Fibroblast of villous mesenchyme (primary cell): ENCODE measurements at places on chromosomes 1 and 21.

- DNase-seq: no peak
Observed at GRCh38 chr21:38178653-38179470, 77.9 kb upstream of the KCNJ15 start.

DNA sequence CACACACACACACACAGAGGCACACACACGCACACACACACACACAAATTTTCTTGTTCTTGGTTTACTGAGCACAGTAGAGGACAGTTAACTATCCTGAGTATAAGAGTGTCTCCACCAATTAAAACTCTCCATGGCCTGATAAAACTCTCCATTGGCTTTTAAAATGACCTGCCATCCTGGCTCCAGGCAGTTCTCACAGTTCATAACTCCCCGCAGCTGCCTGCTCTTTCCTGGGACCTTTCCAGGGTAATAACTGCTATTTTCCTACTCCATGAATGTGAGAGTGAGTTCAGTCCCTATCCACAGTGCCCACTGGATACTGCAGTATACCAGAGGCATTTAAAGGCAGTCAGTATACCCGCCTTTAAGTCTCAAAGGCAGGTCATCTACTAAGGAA lies 351.5 kb downstream of the PLPP3 start:
- no peak for DNase-seq

DNA sequence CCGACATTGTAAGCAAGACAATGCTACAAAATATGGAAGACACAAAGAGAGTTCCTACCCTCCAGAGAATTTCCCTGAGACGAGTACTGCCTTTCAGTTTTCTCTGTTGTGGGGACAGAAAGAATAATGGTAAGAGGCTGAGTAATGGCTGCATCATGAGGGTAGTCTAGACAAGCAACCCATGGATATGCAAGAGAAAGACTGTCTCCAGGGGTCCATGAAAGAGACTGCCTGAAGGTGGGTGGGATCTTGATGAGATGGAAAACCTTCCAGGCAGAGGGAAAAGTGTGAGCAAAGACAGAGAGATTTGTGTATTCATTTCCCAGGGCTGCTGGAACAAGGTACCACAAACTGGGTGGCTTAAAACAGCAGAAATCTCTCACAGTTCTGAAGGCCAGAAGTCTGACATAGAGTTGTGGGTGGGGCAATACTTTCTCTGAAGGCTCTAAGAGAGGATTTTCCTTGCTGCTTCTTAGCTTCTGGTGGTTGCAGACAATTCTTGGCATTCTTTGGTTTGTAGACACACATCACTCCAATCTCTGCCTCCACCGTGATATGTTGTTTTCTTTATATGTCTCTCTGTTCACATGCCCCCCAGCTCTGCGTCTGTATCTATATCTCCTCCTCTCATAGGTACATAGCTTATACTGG lies 41.4 kb downstream of the ANP32E start:
- peak; percentile 21 for DNase-seq

DNA sequence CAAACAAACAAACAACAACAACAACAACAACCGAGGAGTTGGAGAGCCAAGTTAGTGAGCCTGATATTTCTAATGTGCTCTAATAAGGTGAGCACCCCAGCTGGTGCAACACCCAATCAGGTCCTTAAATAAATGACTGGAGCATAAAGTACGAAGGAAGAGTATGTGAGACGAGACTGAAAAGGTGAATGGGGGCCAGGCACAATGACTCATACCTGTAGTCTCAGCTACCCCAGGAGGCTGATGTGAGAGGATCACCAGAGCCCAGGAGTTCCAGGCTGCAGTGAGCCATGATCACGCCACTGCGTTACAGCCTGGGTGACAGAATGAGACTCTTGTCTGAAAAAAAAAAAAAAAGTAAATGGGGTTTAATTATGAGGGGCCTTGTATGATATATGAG lies 152.0 kb upstream of the ZRANB2 start:
- DNase-seq: no peak

DNA sequence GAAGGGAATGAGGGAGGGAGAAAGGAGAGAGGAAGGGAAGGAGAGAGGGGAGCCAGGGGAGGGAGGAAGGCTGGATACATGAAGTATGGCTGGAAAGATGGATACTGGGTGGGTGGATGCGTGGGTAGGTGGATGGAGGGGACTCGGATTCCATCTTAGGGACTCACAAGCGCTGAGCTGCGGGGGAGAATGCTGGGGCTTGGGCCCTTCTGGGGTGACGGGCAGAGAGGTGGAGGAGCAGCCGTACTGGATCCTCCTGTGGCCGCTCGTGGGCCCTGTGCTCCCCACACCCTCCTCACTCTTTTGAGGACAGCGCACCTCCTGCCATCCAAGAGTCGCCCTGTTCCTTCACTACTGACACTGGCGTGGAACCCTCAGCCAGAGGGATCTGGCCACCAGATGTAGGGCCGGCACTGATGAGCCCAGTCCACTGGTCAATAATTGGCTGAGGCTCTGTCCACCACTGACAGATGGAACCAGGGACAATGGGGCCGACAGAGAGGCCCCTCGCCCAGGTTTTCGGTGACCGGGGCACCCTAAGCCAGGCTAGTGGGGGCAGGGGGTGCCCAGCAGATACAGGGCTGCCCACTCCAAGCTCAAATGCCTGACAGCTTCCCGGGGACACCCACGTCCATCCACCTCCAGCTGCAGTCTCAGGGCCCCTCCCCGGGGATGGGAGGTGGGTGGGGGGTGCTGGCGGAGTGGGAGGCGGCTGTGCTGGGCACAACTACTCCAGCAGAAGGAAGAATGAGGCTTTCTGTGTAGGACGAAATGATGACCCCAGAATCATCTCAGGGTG lies 4.4 kb upstream of the ACTRT2 start:
- DNase-seq: no peak

DNA sequence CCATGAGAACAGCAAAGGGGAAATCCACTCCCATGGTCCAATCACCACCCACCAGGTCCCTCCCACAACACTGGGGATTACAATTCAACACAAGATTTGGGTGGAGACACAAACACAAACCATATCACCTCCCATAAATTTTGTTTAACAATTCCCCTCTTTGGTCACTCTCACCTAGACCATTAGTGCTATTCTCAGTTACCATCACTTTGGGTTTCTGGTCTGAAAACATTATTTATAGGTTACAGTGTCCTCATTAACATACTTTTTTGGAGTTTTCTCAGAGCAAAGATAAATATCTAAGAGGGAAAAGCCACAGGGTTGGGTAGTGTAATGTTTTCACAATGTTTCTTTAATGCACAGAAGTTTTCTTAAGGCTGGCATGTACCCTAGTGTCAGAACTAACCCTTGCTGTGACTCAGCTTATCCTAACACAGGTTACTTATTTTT lies 47.7 kb upstream of the DNAH14 start:
- DNase-seq: no peak

DNA sequence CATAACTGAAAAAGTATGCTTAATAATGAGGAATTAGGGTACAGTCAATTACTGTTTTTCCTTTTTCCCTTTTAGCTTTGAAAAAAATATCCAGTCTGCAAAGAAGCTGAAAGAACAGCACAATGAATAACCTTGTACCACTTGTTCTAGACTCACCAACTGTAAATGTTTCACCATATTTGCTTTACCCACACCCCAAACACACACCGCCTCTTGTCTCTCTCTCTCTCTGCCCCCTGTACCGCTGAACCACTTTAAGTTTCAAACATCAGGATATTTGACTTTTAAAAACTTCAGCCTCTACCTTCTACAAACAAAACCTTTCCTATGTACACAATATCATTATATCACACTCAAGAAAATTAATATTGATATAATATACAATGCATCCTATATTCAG lies 197.1 kb downstream of the COP1 start:
- DNase-seq: no peak
